ENCODE measurements at places on chromosomes 16 and 17. TPM values are rescaled to one million over a fixed set of nuclear protein-coding genes. Genes with fewer than 3 reads are reported as not detected.

NLGN2 gene
- total RNA-seq, result 5.6 TPM

SETD6 gene
- total RNA-seq, result 24.9 TPM

GRCh38 chr16:79473456-79473855, 127.1 kb downstream of the MAF start:
- H3K36me3 ChIP-seq, result no peaks in the 10 kb centered on the region
- no peak for DNase-seq
- H3K27me3 ChIP-seq, result no peaks in the 10 kb centered on the region
- no peaks in the 10 kb centered on the region for H3K4me1 ChIP-seq

GRCh38 chr17:56478836-56479447, 114.6 kb upstream of the NOG start:
- H3K4me1 ChIP-seq, result no peaks in the 10 kb centered on the region
- no peak overlapping the region for H3K27ac ChIP-seq
- H3K27me3 ChIP-seq, result no peaks in the 10 kb centered on the region
- H3K4me3 ChIP-seq, result no peak overlapping the region

- no peak for DNase-seq
- H3K27me3 ChIP-seq, result no peaks in the 10 kb centered on the region
- no peak overlapping the region for H3K27ac ChIP-seq
- no peaks in the 10 kb centered on the region for H3K36me3 ChIP-seq
- no peaks in the 10 kb centered on the region for H3K4me1 ChIP-seq
These were observed 55.1 kb downstream of the ATP2C2 start for GRCh38 chr16:84423416-84423837.

DNA sequence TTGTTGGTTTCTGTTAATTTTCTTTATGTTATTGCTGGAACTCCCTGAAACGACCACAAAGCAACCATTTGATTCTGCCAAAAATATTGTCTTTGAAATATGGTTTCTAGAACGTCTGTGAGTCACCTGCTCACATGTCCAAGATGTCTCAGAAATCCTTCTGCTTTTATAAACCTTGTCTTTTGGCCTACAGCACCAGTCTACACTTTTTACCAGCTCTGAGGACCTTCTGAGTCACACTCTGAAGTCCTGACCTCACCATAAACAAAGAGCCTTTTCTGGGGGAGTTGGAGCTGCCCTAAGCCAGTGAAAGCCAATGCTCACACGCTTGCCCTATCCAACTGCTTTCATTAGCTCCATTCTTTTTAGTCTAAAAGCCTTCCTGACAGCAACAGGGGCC, 55.5 kb downstream of the GRIN2A start:
- H3K4me1 ChIP-seq, result no peaks in the 10 kb centered on the region
- no peak overlapping the region for H3K27ac ChIP-seq
- no peaks in the 10 kb centered on the region for H3K36me3 ChIP-seq
- no peaks in the 10 kb centered on the region for H3K27me3 ChIP-seq
- H3K4me3 ChIP-seq, result no peak overlapping the region
- DNase-seq, result no peak

GRCh38 chr16:5042574-5043171, 8.9 kb upstream of the NAGPA start:
- no peaks in the 10 kb centered on the region for H3K36me3 ChIP-seq
- H3K4me3 ChIP-seq, result no peak overlapping the region
- H3K4me1 ChIP-seq, result no peaks in the 10 kb centered on the region
- H3K27ac ChIP-seq, result no peak overlapping the region

CKLF gene
- 118 TPM for total RNA-seq

SLC5A10 gene
- not detected for total RNA-seq

UMOD gene
- total RNA-seq, result not detected

- no peak for DNase-seq
- H3K36me3 ChIP-seq, result no peaks in the 10 kb centered on the region
- H3K27me3 ChIP-seq, result no peaks in the 10 kb centered on the region
- no peak overlapping the region for H3K4me3 ChIP-seq
These were observed 80.4 kb downstream of the CDYL2 start for GRCh38 chr16:80723981-80724380.

- H3K27ac ChIP-seq, result no peak overlapping the region
- no peaks in the 10 kb centered on the region for H3K27me3 ChIP-seq
- H3K4me1 ChIP-seq, result no peaks in the 10 kb centered on the region
- no peak for DNase-seq
These were observed 40.2 kb downstream of the MED13 start for GRCh38 chr17:62024866-62025265.

NUPR1 gene
- not detected for total RNA-seq

GRCh38 chr16:78953526-78953925, 647.0 kb downstream of the MAF start:
- H3K27ac ChIP-seq, result no peak overlapping the region
- no peaks in the 10 kb centered on the region for H3K4me1 ChIP-seq
- H3K36me3 ChIP-seq, result no peaks in the 10 kb centered on the region

DNA sequence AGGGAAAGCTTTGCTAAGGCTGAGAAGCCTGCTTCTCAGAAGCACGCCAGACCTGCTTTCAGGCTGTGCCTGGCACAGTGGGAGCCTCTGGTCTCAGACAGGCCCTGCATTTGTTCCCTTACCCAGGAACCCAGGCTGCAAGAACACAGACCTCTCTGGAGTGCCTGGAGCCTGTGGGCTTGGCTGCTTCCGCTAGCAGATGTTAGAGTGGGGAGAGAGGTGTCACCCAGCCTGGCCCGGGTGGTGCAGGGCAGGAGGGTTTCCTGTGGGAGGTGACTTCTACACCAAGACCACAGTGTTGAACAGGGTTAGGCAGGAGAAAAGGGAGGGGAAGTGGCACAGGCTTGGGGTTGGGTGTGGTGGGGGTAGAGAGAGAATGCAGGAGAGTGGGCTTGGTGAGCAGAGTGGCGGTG, 35.8 kb upstream of the ADGRG1 start:
- peak overlapping the region; percentile 56 for H3K4me3 ChIP-seq
- H3K36me3 ChIP-seq, result no peaks in the 10 kb centered on the region
- no peaks in the 10 kb centered on the region for H3K27me3 ChIP-seq
- H3K4me1 ChIP-seq, result peaks cover 37% of the 10 kb centered on the region

GRCh38 chr17:18985475-18985874, 19.1 kb downstream of the FAM83G start:
- no peak overlapping the region for H3K4me3 ChIP-seq
- DNase-seq, result no peak
- H3K36me3 ChIP-seq, result peaks cover 7% of the 10 kb centered on the region
- H3K27ac ChIP-seq, result no peak overlapping the region
- H3K27me3 ChIP-seq, result no peaks in the 10 kb centered on the region
- H3K4me1 ChIP-seq, result no peaks in the 10 kb centered on the region

DNA sequence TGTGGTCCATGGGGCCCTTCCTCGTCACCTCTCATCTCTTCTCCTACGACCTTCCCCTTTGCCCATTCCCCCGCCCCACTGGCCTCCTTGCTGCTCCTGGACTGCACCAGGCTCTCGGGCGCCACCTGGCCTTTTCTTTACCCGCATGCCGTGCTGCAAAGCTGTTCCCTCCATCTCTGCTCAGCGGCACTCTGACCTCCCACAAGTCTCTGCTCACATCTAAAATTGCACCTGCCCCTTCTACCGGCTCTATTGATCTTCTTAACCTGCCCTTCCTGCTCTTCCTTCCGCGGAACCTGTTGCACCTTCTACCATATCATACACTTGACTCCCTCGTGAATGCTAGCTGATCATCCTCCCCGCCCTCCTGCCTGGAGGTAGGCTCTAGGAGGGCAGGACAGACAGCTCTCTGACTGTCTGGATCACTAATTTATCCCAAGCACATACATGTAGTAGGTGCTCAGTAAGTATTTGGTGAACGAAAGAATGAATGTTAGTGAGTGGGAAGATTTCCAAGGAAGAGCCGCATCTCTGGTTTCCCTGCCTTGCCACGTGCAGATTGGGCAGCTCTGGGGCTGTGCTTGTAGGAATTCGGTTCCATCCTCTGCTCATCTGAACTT, 17.3 kb downstream of the DNAH17 start:
- no peak overlapping the region for H3K27ac ChIP-seq
- no peaks in the 10 kb centered on the region for H3K27me3 ChIP-seq
- H3K4me1 ChIP-seq, result no peaks in the 10 kb centered on the region
- DNase-seq, result no peak
- H3K4me3 ChIP-seq, result no peak overlapping the region

GRCh38 chr17:65561452-65562205, at the start of gene AXIN2:
Gene AXIN2, minus strand, starts transcription at chr17:65561648. Its CDS starts 3,028 bp downstream, at chr17:65558620.
- peak within 1 kb of the TSS; percentile 78 for H3K4me3 ChIP-seq
- H3K36me3 ChIP-seq, result no peaks in the 10 kb centered on the region
- H3K27ac ChIP-seq, result no peak within 1 kb of the TSS
- H3K27me3 ChIP-seq, result no peaks in the 10 kb centered on the region
- peak; percentile 75 for DNase-seq

All from CD8-positive, alpha-beta memory T cell (primary cell).